Brain (organoid and tissue), 16 donors: ENCODE measurements at places on chromosomes 7 and 10. TPM values are rescaled to one million over a fixed set of nuclear protein-coding genes. Genes with fewer than 3 reads are reported as not detected.
A peak's percentile ranks its signal among the peaks of the same experiment; 100 is the strongest.

The ZNF25 gene
- 5.3 TPM for polyA plus RNA-seq

The SFRP5 gene
- 1.9 TPM for polyA plus RNA-seq

The GPER1 gene
- 10.9 TPM for polyA plus RNA-seq

The NDUFA5 gene
- 75.2 TPM for polyA plus RNA-seq

The PYROXD2 gene
- 2.3 TPM for polyA plus RNA-seq

The SORCS1 gene
- polyA plus RNA-seq: 0.71 TPM

The EPDR1 gene
- 15.5 TPM for polyA plus RNA-seq

DNA sequence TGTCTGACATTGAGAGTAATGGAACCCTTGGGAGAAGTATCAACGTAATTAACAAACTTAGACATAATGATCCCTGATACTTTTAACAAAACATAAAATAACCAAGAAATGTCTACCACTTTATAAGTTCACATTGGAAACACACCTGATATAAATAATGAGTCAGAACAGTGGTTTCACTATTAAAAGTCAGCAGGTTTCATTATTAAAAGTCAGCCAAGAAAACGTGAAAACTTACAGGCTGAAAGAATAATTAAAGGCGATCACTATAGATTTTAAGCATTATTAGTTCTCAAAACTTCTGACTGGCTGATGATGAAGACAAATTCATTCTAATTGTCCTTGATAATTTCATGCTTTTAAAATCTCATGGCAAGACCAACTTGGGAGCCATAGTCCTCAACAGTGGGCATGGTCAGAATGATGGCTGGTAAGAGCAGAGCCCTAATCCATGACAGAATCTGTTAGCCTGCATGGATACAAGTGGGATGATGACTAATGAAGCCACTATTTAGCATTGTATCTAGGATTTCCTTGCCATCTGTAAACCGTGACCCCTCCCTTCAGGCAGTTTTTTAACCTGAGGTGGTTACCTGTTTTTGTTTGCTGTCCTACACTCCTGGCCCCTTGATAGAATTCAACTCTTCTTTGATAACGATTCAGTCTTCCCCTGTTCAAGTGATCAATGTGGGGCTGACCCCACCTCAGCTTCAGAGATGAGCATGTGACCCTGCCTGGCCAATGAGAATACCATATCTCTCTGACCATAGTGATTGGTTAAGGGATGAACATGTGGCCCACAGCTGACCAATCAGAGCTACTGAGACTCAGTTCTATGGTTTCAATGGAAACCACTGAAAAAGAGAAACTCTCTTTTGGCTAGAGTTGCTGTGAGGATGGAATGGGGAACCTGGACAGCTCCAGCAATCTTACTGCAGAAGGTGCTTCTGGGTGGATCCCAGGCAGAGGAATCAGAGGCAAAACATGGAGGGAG is 151.0 kb downstream of the PLPP4 start:
- no peak for DNase-seq

- DNase-seq: peak; percentile 58
Observed at GRCh38 chr10:24929056-24929544, 23.3 kb downstream of the PRTFDC1 start.

- peak; percentile 31 for DNase-seq
Observed at GRCh38 chr10:12388671-12389070, 39.3 kb downstream of the CAMK1D start.

DNA sequence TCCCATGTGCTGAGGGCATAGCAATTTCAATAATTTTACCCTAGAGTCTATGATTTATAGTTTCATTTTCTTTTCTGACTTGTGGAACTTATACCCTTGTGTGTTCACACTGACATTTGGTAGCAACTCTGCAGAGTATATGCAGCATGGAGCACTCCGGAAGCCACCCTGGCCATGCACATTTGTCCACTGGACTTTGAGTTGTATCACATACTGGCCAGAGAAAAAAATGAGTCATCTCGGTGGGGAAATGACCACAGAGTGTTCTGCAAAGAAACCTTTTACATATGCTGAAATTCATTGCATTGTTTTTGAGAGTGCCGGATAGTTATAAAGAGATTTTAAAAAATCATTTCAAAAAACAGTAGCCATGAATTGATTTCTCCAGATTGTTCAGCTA is 164.8 kb upstream of the COBL start:
- DNase-seq: no peak

DNA sequence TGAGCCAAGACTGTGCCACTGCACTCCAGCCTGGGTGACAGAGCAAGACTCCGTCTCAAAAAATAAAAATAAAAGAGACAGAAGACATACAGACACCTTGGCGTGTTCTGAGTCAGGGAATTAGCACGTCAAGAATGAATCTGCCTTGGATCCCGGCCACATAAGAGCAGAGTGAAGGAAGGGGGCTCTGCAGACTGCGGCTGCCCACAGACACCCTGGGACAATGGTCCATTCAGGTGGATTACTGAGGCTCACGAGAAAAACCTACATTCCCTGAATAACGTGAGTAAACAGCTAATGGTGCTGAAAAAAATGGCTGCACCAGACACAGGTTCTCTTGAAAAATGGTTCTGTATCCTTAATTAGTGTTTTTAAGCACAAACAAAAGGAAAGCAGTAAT is 100.1 kb upstream of the FGFR2 start:
- DNase-seq: no peak

GRCh38 chr10:35379226-35380137 is 43.2 kb downstream of the CCNY start:
- no peak for DNase-seq

- DNase-seq: no peak
Observed at GRCh38 chr7:100061518-100062193, 12.1 kb downstream of the ZSCAN21 start.

DNA sequence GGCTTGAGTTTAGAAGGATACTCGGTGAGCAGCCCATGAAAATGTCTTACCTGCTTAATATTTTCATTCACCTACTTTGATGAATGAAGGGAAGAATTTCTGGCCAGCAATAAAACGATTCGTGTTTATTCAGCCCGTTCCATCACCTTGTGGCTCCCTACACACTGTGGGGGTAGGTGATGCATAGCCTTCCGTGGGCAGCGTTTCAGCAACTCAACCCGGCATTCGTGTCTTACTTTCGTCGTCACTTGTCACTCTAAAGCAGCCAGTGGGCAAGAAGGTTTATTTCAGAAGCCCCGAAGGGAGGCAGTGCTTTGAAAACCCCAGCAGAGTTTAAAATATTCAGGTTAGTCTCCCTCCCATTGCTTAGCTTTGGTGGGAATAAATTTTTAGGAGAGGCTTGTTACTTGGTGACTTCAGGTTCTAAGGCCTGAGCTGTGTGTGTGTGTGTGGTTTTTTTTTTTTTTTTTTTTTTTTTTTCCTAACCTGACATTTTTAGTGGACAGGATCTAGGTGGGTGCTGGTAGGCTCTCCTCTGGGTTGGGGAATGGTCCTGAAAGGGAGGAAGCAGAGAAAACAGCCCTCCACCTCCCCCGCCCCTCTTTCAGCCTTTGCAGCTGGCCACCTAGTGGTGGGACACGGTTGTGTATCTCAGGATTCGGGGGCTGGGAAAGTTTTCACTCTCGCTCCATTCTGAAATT is 1.8 kb downstream of the GRK5 start:
- DNase-seq: peak; percentile 81

- no peak for DNase-seq
Observed at GRCh38 chr7:120743128-120743527, 114.8 kb downstream of the TSPAN12 start.

DNA sequence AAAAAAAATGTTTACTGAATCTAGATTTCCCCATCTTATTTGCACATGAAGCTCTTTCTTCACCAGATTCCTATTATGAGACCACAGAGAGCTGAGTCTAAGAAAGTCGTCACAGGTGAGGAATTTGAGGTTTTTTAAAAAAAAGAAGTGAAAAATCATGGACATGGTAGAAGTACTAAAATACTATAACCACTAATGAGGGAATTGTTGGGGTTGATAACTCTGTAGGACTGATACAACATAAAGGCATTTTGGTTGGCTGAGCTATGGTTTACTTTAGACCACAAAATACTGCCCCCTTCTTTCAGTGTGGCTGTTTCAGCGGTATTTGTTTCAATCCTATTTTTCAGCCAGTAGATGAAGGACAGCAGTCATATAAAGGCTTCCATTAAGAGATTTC is 1111.3 kb downstream of the TYW1 start:
- no peak for DNase-seq

DNA sequence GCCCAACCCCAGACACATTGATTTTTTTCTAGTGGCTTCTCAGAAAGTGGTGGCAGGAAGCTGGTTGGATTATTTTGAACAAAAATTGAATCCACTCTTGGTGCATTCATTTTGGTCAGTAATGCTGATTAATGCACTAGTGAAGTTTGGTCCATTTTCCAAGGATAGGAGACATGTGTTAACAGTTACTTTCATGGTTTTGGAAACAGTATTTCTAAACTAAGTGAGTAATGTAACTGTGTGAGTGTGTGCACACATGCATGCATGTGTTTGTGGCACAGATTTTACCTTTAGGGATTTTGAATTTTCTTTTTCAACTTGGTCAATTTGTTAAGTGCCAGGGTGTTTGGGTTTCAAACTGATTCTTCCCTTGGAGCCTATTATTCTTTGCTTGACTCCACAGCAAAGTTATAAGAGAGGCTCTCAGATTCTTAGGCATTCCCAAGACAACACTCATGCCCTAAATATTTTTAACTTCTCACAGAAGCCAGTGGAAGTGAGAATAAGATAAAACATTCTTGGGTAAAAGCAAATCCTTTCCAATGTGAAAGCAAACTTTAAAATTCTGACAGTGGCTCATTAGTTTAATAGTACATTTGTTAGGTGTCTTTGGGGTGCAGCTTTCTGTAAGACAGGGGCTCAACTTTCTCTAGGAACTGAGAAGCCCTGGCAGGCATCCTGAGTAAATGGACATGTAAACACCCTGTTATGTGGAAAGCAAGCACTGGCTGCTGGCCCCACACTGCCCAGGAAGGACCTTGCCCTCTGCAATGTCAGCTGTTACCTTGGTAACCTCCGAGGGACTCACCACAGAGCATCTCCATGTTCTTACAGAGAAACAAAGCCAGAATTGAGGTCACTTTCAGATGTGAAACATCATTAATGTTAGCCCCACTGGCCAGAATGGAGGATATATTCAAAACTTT is 68.4 kb downstream of the ASAH2B start:
- DNase-seq: no peak

DNA sequence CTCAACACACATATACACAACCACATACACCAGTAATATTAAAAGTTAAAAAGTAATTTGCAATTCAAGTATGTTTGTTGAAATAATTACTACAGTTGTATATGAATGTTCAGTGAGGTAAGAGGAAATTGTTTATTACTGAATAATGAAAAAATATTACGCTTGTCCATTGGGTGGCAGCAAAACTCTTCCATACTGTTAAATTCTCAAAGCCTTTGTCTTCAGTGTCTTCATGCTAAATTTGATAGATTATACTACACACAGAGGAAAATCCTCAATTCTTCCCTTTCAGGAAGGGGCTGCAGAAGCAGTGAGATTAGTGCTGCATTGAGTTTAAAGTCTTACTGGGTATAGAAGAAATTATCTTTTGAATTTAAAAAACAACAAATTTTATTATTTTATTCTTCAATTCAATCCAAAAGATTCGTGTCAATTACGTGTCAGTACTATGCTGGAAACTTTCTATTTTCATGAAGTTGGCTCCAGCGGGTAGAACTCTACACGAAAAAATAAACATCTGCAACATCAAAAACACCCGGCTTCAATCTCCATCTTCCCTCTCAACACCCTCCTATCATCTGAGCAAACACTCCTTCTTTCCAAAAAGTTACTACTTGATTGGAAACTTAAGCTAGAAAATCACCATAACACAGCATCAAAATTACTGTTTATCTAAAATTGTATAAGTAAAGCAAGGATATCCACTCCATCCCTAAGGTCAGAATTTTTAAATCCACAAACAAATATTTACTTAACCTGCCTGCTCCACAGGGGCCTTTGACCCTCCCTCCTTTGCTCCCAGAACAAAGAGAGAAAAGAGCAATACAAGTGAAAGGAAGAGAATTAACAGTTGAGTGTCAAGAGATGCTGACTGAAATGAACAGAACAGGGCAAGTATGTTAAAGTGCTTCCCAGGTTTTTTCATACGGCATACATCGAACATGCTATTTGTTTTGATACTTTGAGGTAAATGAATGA is 37.0 kb upstream of the TES start:
- DNase-seq: peak; percentile 89

- no peak for DNase-seq
Observed at GRCh38 chr10:42997151-42997848, 79.6 kb upstream of the RET start.

DNA sequence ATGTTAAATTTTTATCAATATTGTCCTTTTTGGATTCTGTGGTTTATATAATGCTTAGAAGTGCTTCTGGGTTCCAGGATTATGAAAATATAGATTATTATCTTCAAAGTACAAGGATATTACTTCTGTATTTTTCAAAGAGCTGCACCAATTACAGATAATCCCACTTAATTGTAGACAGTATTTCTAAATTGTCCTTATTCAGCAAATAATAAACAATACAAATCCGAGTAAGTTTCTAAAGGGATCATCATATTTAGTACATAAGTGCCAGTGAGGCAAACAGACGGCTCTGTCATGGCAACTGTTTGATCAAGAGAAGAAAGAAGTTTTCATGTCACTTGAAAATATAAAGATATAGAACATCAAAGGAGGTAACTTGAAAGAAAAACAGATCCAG is 19.2 kb downstream of the ANKMY2 start:
- no peak for DNase-seq

DNA sequence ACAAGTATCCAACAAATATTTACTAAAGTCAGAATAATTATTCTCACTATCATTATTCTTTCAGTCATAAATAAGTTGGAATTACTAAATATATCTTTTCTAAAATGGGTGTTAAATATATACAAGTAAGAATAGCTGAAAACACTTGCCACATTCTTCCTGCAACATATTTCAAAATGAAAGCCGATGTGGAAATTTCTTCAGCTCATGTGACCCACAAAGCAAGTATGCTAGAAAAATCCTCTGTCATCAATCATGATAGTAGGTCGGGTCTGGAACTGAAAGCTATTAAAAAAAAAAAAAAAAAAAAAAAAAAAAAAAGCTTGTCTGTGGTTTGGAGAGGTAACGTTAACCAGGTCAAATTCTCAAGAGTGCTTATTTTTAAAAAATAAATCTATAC is 344.7 kb downstream of the NEBL start:
- no peak for DNase-seq

GRCh38 chr7:6640246-6640721 is 3.2 kb downstream of the ZNF316 start:
- DNase-seq: no peak

DNA sequence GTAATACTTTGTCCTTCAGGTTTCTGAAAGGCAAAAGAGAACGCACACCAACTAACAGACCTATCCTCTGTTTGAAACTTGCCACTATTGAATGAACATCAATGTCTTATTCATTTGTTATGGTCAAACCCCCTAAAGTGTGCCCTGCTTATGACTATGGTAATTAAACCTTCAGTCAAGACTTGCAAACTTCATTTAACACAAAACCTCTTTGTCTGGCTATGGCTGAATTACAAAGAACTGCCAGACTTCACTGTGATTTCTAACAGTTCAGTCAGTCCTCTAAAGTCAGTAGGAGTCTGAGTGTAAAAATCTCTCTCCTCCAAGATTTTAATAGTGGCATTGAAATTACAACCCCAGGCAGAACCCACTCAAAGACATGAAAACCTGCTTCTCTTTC is 702.5 kb upstream of the LRRN3 start:
- peak; percentile 44 for DNase-seq

- DNase-seq: no peak
Observed at GRCh38 chr7:90723866-90724265, 127.7 kb downstream of the CDK14 start.
